ENCODE measurements at places on chromosomes 5 and 9. TPM values are rescaled to one million over a fixed set of nuclear protein-coding genes. Genes with fewer than 3 reads are reported as not detected.
A peak's percentile ranks its signal among the peaks of the same experiment; 100 is the strongest.

MYMK gene
- not detected for total RNA-seq

OR2V2 gene
- total RNA-seq = not detected

DBH gene
- total RNA-seq = not detected

SLIT3 gene
- 0.18 TPM for total RNA-seq

PIP5K1B gene
- total RNA-seq = not detected

ELP1 gene
- 39.7 TPM for total RNA-seq

- no peak overlapping the region for H3K27ac ChIP-seq
- H3K36me3 ChIP-seq = no peaks in the 10 kb centered on the region
- DNase-seq = no peak
Observed at GRCh38 chr9:87694236-87694755, 31.6 kb upstream of the CTSL start.

DNA sequence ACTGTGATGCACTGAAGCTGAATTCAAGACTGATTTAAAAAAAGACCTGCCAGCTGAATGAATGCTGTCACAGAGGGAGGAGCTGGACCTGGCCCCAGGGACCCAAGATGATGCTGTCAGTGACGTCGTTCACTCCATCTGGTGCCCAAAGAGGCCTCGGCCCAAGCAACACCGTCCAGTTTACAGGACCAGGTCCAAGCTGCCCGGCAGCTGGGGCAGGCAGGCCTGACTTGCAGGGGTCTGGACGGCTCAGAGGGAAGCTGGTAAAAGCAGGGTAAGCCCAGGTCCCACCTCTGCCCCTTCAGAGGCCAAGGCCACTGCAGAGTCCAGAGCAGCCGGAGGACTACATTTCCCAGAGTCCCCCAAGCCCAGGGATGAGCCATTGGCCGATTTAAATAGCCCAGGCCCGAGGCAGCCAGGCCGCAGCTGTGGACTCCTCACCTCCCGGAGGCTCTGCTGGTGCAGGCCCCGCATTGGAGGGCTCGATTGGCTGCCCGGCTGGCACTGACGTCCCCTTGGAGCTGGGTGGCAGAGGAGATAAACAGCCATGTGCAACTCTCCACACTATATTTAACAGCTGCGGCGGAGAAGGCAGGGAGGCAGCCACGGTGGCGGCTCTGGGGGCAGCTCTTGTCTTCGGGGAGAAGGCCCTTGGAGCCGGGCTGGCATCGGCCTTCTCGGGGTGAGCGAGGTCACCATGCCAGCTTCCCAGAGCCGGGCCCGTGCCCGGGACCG, at the start of gene PLPP7:
Gene PLPP7 (plus strand): TSS at position 423 of the 735 bp plus-strand sequence. CDS start 275 bp downstream, at position 698.
- no peaks in the 10 kb centered on the region for H3K36me3 ChIP-seq
- no peaks in the 10 kb centered on the region for H3K4me1 ChIP-seq
- DNase-seq = peak; percentile 48

DNA sequence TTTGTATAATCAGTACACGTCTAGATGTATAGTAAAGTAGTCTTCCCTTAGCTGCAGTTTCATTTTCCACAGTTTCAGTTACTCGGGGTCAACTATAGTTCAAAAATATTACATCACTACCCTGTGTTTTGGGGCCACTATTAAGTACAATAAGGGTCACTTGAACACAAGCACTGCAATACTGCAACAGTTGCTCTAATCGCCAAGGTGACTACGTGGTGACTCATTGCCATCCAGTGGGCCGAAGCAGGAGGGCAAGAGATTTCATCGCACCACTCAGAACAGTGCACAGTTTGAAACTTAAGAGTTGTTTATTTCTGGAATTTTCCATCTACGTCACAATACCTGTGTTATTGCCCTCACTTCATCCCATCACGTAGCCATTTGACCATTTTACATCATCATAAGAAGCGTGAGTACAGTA, at the start of gene ARL14EPL:
Gene ARL14EPL (plus strand): TSS at position 379 of the 424 bp plus-strand sequence. CDS start 18,994 bp downstream, outside the sequence.
- no peaks in the 10 kb centered on the region for H3K27me3 ChIP-seq
- H3K36me3 ChIP-seq = no peaks in the 10 kb centered on the region
- peak; percentile 92 for DNase-seq
- no peaks in the 10 kb centered on the region for H3K4me1 ChIP-seq

- DNase-seq = peak; percentile 85
- H3K27me3 ChIP-seq = no peaks in the 10 kb centered on the region
- no peak overlapping the region for H3K4me3 ChIP-seq
- H3K27ac ChIP-seq = no peak overlapping the region
- 0 out of 2 replicates have a peak, but pooled peaks cover 1% of the 10 kb centered on the region for H3K36me3 ChIP-seq
Observed at GRCh38 chr9:129584136-129584535, 36.8 kb downstream of the C9orf50 start.

GRCh38 chr9:130467316-130467715, 22.6 kb downstream of the ASS1 start:
- H3K27ac ChIP-seq = no peak overlapping the region
- H3K4me3 ChIP-seq = no peak overlapping the region
- peaks cover 26% of the 10 kb centered on the region for H3K27me3 ChIP-seq
- no peak for DNase-seq
- H3K36me3 ChIP-seq = no peaks in the 10 kb centered on the region
- H3K4me1 ChIP-seq = no peaks in the 10 kb centered on the region

DNA sequence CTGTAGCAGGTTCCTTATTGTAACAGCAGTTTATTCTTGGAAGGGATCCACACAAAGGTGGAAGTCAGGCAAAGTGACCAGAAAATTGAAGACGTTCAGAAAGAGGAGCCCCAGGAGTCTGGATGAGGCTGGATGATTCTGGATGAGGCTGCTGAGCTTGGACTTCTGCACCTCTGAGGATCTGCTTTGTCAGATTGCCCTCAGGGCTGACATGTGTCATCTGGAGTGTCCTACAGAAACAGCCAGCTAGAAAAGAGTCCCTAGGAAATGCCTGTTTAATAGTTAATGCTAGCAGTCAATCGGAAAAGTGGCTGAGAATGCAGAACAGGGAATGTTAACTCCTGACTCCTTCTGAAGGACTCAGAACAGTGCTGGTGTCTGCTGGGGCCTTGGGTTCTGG, 236.4 kb downstream of the LRRC70 start:
- DNase-seq = no peak
- no peaks in the 10 kb centered on the region for H3K4me1 ChIP-seq
- no peak overlapping the region for H3K4me3 ChIP-seq
- no peak overlapping the region for H3K27ac ChIP-seq
- no peaks in the 10 kb centered on the region for H3K36me3 ChIP-seq
- no peaks in the 10 kb centered on the region for H3K27me3 ChIP-seq

GRCh38 chr5:60494635-60495034, 205.3 kb downstream of the DEPDC1B start:
- DNase-seq = no peak
- H3K27me3 ChIP-seq = no peaks in the 10 kb centered on the region
- H3K27ac ChIP-seq = no peak overlapping the region
- H3K36me3 ChIP-seq = no peaks in the 10 kb centered on the region
- no peaks in the 10 kb centered on the region for H3K4me1 ChIP-seq
- H3K4me3 ChIP-seq = no peak overlapping the region

- H3K36me3 ChIP-seq = no peaks in the 10 kb centered on the region
- peak; percentile 73 for DNase-seq
- H3K27me3 ChIP-seq = peaks cover 3% of the 10 kb centered on the region
- no peak overlapping the region for H3K4me3 ChIP-seq
Observed at GRCh38 chr9:7780261-7780988, 19.2 kb downstream of the DMAC1 start.

- DNase-seq = no peak
- no peaks in the 10 kb centered on the region for H3K27me3 ChIP-seq
- H3K4me1 ChIP-seq = no peaks in the 10 kb centered on the region
- no peaks in the 10 kb centered on the region for H3K36me3 ChIP-seq
- H3K4me3 ChIP-seq = no peak overlapping the region
Observed at GRCh38 chr9:121218357-121219027, 16.8 kb upstream of the RAB14 start.

GRCh38 chr9:103681435-103681834, 412.7 kb upstream of the SMC2 start:
- no peaks in the 10 kb centered on the region for H3K27me3 ChIP-seq
- H3K4me1 ChIP-seq = no peaks in the 10 kb centered on the region
- no peak overlapping the region for H3K27ac ChIP-seq
- no peak for DNase-seq

DNA sequence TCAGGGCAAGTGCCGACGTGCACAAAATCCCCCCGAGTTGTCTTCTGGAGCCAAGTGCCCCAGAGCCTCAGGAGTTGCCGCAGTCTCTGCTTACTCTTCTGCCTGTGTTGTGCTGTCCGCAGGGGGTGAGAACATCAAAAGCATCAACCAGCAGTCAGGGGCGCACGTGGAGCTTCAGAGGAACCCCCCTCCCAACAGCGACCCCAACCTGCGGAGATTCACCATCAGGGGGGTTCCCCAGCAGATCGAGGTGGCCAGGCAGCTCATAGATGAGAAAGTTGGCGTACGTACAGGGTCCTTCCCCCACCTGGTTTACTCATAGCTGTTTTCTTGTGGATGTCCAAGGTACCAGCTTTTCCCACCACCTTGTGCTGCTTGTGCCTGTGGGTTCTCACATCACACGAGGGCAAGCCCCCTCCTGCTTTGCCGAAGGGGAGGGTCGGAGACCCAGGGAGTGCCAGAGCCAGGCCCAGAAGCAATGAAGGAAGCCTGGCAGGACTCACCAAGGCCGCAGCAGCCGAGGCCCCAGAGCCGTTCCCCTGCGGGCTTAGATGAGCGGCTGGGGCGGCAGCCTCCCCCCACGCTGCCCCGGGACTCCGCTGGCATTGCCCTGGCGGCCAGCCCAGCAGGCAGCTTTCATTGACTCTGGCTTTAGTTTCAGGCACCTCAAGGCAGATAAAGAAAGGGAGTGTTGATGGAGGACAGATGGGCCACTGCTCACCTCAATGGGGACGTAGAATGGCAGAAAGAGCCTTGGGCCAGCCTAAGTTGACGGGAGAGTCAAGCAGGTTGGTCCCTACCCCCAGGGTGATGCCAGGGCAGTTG, 33.7 kb upstream of the PRDM12 start:
- no peaks in the 10 kb centered on the region for H3K4me1 ChIP-seq
- H3K27me3 ChIP-seq = no peaks in the 10 kb centered on the region
- H3K36me3 ChIP-seq = peaks cover 87% of the 10 kb centered on the region
- DNase-seq = no peak
- no peak overlapping the region for H3K27ac ChIP-seq

DNA sequence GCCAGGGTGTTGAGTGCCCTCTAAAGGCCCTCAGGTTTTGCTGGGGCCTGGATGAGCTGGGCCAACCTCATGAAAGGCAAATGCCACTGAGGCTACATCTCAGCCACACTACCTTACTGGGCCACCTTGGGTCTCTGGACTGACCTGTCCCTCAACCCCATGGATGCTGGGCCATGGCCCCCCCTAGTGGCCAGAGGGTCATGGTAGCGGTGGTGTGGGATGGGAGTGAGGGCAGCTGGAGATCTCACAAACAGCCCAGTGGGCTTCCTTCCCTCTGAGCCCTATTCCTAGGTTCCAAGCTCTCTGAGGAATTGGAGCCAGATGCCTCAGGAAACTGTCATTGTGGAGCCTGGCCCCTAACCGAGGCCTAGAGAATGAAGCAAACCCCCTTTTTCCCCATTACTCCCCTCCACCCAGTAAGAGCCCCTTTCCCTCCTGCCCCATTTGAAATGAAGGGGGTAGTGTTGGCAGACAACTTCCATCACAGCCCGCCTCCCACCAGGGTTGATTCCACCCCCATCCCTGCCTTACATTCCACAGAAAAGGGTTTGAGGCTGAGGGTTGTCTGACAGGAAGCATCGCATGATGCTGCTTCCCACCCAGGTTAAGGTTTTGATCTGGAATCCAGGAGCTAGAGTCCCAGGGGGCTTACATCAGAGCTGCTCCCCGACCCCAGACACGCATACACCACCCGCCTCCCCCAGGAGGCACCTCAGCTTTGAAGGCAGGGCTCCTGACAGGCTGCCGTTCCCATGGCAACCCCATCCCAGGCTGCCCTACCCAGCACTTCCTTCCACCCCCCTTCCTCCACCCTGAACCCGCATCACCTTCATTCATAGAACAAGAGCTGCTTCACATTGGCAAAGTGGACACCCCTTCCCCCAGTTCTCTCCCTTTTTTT, 63.9 kb downstream of the PCDH1 start:
- no peak for DNase-seq
- H3K36me3 ChIP-seq = no peaks in the 10 kb centered on the region
- H3K4me3 ChIP-seq = no peak overlapping the region
- peaks cover 61% of the 10 kb centered on the region for H3K27me3 ChIP-seq
- no peaks in the 10 kb centered on the region for H3K4me1 ChIP-seq

- no peaks in the 10 kb centered on the region for H3K27me3 ChIP-seq
- H3K36me3 ChIP-seq = no peaks in the 10 kb centered on the region
- no peak for DNase-seq
- no peak overlapping the region for H3K27ac ChIP-seq
Observed at GRCh38 chr5:26833596-26833995, 204.8 kb downstream of the CDH9 start.

DNA sequence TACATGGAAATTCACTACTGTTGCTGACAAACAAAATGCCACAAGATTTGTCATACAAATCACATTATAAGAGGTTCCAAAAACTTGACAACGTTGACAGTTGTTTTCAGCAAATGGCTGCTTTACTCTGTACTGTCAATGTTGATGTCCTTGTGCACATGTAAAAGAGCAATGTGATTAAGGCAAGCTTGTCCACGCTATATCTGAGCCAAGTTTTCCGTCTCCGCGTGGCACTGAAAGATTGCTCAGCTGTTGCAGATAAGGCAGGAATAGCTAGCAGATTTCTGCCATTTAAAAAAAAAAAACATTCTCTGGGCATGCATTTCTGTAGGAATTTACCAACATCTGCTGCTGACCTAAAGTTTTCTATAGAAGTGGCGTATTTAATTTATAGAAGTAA, 46.4 kb upstream of the MEF2C start:
- H3K27me3 ChIP-seq = no peaks in the 10 kb centered on the region
- no peak overlapping the region for H3K27ac ChIP-seq
- DNase-seq = no peak
- no peaks in the 10 kb centered on the region for H3K36me3 ChIP-seq
- H3K4me1 ChIP-seq = no peaks in the 10 kb centered on the region

DNA sequence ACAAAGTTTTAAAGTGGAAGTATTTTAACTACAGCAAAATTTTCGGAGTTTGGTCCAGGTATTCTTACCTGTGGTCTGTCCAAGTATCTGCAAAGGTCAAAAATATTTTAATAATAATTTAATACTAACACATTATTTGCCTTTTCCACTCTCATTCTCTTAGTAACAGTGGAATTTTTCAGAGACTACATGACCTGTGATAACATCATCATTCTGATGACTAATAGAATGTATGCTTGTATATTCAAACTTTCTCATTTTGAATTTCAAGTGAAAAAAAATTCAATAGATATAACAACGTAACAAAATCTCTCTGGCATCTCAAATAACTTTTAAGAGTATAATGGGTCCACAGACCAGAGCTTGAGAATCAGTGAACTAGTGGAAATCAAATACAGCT, 78.3 kb downstream of the FBXL17 start:
- H3K27me3 ChIP-seq = no peaks in the 10 kb centered on the region
- DNase-seq = peak; percentile 36
- H3K4me3 ChIP-seq = no peak overlapping the region
- H3K36me3 ChIP-seq = no peaks in the 10 kb centered on the region
- H3K27ac ChIP-seq = no peak overlapping the region

Data from IMR-90 (cell line).